ENCODE measurements at places on chromosomes 12 and 14.

- no peak for DNase-seq
These were observed 355.5 kb downstream of the DIO2 start for GRCh38 chr14:79855789-79856188.

- no peak for DNase-seq
These were observed 162.1 kb upstream of the VASH1 start for GRCh38 chr14:76599141-76599540.

- no peak for DNase-seq
These were observed 9.4 kb downstream of the ASPG start for GRCh38 chr14:104094709-104095425.

GRCh38 chr14:51697848-51698247 lies 46.1 kb downstream of the FRMD6 start:
- no peak for DNase-seq

GRCh38 chr12:12349711-12350665 lies at the start of gene MANSC1:
Gene MANSC1 (minus strand): TSS chr12:12350242. CDS start chr12:12343314, 6,928 bp downstream.
- no peak for DNase-seq

DNA sequence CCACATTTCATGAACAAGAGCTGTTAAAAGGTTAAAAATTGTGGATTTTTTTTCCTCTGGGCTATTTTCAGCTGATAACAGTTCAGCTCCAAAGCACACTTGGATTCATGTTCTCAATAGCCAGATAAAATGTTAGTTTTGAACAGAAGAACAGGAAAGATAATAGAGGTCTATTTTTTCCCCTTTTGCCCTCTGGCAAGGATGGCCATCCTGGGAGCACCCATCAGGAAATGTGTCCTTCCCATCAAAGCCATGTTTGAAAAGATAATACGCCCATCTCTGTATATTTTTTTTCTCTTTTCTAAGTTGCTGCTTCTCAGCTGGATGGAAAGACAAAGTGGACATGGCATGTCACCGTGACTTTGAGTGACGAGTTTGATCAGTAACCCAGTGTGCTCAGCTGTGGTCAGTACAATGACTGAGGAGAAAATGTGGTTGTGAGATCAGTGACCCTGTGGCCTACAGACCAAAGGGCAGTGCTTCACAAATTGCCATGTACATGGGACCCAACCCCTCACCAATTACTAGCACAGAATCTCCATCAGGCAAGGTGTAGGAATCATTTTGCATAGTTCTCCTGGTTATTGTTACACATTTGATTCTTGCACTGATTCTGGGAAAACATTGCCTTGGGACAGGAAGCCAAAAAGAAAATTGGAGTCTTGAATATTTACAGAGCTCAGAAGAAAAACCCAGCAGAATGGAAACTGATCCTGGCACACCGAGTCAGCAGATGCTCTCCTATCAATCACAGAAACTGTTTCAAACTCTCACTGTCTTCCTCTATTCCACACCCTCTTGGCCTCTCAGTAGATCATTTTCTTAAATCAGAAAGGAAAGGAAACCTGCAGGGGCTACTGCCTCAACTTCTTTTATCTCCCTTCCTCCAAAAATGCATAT lies 64.3 kb downstream of the ANO6 start:
- no peak for DNase-seq

- no peak for DNase-seq
These were observed 7.6 kb downstream of the GPRC5A start for GRCh38 chr12:12898911-12899511.

Data from amniotic stem cell (primary cell).